ENCODE measurements at places on chromosomes 12 and 14.
A peak's percentile ranks its signal among the peaks of the same experiment; 100 is the strongest.

GRCh38 chr12:9724023-9724422 is 8.9 kb downstream of the CLECL1 start:
- ATAC-seq: no peak

DNA sequence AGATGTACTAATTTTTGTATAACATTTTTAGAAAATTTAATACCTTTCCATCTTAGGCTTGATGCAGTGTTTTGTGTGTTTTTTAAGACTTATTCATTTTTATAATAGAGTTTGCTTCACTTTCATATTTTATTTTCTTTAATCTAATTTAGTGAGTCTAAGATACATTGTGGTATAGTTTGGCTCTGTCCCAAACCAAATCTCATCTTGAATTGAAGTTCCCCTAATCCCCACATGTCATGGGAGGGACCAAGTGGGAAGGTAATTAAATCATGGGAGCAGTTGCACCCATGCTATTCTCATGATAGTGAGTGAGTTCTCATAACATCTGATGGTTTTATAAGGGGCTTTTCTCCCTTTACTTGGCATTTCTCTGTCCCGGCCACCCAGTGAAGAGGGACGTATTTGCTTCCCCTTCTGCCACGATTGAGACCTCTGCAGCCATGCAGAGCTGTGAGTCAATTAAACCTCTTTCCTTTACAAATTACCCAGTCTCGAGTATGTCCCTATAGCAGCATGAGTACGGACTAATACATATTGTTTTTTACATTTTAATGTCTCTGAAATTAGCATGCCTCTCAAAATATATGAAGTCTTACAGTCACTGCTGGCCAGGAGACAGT is 34.9 kb downstream of the GABARAPL1 start:
- ATAC-seq: no peak

DNA sequence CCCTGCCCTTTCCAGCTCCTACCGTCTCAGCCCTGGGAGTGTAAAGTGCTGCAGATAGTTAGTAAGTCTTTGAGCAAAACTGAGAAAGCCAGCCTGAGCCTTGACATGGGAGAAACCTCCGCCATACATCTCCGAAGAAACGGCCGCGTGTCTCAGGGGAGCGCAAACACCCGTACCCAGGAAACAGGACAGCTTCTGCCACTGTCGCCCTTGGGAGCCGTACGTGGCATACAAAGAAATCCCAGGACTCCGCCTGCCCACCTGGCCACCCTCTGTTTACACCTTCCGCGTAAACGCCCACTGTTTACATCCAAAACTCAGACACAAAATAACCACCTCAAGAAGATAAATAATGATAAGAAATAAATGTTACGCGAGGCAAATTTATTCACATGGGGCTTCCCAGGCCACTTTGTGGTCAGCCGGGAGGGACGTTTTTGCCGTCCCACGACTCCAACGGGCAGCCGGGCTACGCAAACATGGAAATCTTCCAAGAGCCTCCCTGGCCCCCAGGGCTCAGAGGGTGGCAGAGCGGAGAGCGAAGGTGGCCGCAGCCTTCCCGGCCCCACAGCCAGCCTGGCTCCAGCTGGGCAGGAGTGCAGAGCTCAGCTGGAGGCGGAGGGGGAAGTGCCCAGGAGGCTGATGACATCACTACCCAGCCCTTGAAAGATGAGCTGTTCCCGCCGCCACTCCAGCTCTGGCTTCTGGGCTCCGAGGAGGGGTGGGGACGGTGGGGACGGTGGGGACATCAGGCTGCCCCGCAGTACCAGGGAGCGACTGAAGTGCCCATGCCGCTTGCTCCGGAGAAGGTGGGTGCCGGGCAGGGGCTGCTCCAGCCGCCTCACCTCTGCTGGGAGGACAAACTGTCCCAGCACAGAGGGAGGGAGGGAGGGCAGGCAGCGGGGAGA is at the start of gene BDKRB2:
BDKRB2 (plus strand) TSS at position 689 of the 908 bp plus-strand sequence. CDS start 32,269 bp downstream, outside the sequence.
- ATAC-seq: no peak

DNA sequence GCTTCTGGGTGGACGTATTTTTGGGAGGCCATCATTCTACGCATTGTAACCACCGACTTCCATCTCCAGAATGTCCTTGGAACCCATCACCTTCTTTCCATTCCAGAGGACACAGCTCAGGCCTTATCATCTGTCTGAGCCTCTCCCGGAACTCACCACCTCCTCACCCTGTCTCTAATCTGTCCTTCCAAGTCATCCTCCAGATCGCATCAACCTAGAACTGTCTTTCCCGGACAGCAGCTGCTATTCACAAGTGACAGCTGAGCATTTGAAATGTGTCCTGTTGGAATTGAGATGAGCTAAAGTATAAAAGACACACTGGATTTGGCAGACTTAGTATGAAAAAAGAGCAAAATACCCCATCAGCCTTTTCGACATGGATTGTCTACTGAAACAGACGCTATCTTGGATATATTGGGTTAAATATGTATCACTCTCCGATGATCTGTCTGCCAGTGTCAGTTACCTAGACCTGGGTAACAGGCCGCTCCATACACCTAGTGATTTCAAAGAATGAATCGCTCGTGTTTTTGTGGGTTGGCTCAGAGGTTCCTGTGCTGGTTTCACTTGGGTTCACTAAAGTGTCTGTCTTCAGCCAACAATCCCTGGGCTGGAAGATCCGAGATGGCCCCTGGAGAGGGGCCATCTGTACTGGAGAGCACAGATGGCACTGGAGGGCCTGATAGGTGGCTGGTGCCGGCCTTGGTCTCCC is 104.4 kb upstream of the RFLNA start:
- no peak for ATAC-seq

DNA sequence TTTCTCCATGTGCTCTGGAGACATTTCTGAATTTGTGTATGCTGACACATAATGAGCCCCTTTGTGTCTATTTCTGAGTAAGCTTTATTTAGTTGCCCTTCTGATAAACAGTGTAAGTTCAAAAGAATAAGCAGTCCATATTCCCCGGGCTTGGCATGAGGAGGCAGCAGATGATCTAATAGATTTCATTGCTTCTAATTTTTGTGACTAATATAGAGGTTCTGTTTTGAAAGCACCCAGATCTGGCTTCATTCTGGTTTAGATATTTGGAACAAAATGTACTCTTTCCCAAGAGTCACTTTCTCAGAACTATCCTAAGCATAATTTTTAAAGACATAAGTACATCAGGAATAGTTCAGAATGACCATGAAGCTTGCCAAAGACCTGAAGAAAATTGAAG is 290.9 kb downstream of the BTG1 start:
- no peak for ATAC-seq

DNA sequence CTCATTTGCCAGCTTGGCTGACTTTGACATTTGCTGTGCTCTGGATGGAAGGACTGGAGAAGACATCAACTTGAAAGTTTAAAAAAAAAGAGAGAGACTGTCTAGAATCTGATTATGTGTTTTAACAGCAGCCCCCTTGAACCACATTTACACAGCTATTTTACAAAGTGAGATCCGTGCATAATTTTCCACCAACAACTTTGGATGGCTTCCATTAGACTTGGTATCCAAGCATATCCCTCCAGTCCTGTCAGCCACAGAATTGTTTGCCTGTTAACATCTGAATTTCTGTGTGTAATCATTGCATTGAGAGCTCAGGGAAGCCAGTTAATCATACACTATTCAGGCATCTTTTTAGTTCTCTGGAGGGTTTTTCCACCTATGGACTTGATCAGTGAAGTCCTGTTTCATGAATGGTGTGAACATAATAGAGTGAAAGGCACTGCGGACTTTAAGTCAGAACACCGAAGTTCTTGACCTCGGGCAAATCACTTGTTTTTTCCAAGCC is 93.7 kb downstream of the SAMD4A start:
- no peak for ATAC-seq

GRCh38 chr14:99889268-99889667 is 96.1 kb downstream of the EML1 start:
- no peak for ATAC-seq

DNA sequence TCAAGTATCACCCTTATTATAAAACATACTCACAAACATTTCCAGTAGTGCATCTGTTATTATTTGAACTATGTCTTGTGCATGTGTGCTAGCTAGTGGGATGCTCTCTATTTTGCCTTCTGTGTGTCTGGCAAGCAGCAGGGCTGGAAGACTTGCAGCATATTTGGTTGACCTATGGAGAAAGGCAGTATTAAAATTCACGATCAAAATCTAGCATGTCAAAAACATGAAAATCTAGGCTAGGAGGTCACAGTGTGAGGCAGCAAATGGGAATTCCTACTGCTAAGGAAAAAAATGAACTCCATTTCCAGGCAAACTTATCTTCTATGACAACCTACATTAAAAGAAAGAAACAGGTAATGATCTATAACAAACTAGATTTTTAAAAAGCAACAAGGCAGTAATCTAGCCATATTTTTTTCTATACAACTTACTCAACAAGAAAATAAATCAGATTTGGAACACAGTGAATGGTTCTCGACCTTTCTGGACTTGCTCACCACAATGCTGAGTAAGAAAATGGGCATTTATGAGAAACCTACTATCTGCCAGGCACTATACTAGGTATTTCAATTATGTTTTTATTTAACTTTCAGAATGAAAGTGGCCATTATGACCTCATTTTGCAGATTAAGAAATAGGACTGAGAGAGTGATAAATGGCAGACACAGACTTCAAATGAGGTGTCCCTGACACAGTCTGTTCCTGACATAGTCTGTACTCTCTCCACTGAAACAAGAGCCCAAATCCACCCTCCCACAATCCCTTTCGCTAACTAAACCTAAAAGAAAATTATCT is 96.8 kb downstream of the TXNDC16 start:
- ATAC-seq: no peak

- ATAC-seq: no peak
These were observed 19.9 kb upstream of the RASSF8 start for GRCh38 chr12:25938581-25938980.

- no peak for ATAC-seq
These were observed 5.8 kb downstream of the CTDSP2 start for GRCh38 chr12:57840726-57841125.

DNA sequence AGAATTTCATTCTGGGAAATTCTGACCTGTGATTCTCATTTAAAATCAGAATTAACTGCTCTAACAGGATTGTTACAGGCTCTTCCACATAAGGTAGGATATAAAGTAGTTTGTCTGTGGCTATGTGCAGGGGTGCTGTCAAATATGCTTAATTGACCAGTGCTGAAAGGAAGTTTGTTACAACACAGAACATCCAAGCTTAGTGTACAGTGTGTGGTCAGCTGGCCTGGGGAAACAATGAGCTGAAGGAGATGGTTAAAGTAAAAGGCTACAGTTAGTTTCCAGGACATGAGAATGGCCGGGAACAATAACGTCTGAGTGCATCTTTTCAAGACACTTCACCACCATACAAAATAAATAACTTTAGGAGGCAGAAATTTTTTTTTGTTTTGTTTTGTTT is 68.0 kb downstream of the PKP2 start:
- ATAC-seq: no peak

DNA sequence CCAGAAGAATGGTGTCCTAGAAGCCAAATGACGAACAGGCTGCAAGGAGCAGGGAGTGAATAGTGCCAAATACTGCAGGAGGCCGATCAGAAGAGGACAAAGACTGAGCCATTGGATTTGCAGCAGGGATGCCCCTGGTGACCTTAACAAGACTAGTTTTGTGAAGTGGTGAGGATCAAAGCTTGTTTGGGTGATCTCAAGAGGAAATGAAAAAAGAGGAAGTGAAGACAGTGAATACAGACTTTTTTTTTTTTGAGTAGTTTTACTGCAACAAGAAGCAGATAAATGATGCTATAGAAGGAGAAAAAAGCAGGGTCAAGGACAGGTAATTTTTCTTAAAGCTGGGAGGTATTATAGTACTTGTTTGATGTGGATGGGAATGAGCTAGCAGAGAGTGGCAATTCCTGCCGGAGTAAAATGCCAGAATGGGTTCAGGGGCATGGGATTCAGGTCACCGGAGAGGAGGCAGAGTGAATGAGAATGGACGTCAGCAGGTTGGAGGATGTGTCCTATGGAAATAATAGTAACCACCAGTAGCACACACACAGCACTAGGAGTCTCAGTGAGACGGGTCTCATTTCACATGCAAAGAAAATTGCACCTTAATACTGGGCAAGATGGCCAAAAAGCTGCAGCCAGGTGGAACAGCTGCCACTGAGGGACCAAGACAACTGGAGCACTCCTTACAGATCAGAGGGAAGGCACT is 345.8 kb upstream of the CCDC196 start:
- ATAC-seq: peak; percentile 88

DNA sequence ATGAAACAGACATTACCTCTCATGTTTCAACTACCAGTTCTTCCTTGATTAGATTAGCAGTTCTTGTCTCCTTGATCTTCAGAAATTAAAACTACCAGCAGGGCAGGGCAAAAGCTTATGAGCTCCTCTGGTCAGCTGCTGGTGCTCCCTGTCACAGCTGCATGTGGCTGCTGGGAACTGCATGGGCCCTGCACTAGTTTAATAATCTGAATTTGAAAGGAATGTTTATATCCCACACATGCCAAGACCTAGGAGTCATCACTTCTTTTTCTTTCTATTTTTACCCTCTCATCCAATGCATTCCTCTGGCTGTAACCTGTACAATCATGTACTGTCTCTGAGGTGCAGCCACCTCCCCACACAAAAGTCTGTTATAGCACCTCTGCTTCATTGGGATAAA is 73.9 kb downstream of the ARMH4 start:
- no peak for ATAC-seq

DNA sequence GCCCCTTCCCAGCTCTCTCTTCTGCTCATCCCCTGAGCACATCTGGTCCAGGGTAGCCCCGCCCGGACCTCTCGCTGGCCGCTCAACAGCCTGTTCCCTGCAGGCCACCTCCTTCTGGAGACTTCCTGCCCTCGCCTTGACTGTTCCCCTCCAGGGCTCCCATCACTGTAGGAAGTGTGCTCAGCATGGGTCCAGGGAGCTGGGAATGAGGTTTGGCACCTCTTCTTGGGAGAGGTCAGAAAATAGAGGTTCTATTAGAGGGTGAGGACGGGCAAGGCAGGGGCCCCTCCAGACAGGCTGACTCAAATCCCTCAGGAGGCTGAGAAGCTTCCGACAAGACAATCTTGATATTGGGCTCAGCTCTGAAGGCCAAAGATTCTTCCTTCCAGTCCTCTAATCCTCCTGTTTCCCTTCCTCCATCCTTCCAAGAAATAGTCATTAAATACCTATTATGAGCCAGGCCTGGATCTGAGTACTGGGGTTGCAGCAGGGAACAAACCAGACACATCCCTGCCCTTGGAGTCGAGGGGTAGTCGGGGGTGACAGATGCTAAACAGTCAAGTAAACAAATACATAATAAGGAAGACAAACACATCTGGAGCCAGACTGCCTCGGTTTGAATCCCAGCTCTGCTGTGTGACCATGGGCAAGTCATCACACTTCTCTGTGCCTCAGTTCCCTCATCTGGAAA is 30.6 kb downstream of the CMKLR1 start:
- no peak for ATAC-seq

Measured in stimulated activated memory B cell treated with anti-CD40 and anti-IgM and Interleukin-4, amounts not matched to agents 10 μg/mL and 1 μg/mL and 100 μg/mL, for 72 hours (primary cell).